ENCODE measurements at places on chromosomes 16 and 17.
A peak's percentile ranks its signal among the peaks of the same experiment; 100 is the strongest.

DNA sequence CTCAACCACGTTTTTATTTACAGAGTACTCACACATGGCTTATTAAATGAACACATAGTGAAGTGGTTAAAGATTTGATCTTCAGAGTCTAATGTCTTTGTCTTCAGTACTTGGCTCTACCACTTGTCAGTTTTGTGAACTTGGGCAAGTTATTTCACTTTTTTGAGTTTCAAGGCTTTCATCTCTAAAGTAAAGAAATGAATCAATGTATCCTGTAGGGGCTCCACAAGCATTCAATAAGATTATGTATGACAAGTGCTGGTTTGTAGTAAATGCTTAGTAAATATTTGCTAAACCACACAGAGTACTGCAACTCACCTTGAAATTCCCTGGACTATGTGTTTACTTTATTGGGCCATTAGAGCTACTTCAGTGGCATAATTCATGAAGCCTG, 446.0 kb upstream of the GOT2 start:
- DNase-seq = no peak

GRCh38 chr16:11966173-11966572, 1.2 kb downstream of the TNFRSF17 start:
- no peak for DNase-seq

GRCh38 chr16:77434530-77435271, at the start of gene ADAMTS18:
Gene ADAMTS18 (minus strand): TSS chr16:77435034. CDS start chr16:77434695, 339 bp downstream.
- DNase-seq = no peak

DNA sequence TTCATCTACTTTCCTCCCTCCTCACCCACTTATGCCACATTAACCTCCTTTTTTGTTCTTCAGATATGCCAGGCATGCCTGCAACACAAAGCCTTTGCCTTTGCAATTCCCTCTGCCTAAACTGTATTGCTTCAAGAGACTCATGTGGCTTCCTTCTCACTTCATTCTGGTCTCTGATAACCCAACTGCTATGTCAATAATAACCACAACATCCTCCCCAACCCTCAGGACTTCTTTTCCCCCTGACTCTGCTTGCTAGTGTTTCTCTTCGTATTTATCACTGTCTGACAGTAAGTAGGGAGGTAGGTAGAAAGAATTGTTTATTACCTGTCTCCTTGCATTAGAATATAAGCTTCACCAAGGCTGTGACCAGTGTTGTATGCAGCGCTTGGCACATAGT, 22.4 kb downstream of the RBL2 start:
- DNase-seq = no peak

GRCh38 chr16:57146735-57147134, 39.1 kb downstream of the PSME3IP1 start:
- no peak for DNase-seq

GRCh38 chr16:12092544-12092921, 116.0 kb downstream of the SNX29 start:
- DNase-seq = peak; percentile 84

DNA sequence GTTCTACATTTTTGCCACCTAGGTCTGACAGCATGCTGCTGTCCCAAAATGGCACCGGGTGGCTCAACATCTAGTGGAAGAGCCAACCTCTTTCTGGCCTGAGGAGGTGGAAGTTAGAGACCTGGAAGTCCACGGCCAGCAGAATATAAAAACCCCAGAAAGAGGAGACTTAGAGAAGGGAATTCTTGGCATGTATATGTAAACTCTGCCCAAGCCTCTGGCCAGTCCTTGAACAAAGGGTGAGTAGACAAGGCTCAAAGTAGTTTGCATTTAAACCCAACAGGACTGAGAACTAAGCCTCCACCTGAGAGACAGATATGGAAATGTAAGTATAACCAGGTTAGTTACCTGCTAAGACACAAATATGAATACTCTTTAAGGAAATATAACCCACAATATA, 210.3 kb downstream of the GRIN2A start:
- DNase-seq = no peak

DNA sequence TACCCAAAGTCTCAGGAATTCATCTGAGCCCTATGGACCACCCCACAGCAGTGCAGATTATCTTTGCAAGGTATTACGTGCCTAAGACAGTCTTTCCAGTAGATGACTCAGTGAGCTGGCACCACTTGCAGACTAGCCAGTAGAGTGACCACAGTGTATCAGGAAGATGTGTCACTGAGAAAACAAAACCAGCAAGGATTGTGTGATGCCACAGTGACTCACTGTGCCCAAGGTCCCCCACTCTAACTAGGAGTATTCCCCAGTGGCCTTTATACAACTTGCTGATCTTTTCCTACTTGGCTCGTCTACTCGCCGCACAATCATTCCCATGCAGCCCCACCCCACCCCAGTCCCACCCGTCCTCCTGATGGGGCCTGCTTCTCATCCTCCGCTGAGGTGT, 26.8 kb upstream of the PRKCA start:
- DNase-seq = peak; percentile 75

GRCh38 chr17:57823469-57824401, 26.1 kb downstream of the MRPS23 start:
- DNase-seq = no peak

DNA sequence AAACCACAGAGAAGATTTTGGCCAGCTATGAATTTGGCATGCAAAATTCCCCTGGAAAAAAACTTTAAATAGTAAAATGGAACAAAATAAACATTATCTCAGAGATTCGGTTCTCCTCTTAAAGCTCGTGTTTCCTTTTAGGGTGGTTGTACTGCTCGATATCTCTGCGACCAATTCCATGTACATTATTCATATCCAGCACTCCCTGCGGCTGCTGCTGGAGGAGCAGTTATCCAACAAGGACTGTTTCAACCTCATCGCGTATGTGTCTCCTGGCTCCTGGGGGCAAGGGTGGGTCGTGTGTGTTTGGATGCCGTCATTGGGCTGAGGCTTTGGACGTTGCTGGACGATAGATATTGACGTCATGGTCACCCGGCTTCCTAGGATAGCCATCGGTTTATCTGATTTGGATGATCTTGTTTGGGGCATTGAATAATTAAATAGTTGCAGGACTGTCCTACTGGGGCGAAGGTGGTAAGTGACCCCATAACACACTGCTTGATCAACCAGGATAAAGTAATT, 33.8 kb downstream of the VWA3A start:
- no peak for DNase-seq

DNA sequence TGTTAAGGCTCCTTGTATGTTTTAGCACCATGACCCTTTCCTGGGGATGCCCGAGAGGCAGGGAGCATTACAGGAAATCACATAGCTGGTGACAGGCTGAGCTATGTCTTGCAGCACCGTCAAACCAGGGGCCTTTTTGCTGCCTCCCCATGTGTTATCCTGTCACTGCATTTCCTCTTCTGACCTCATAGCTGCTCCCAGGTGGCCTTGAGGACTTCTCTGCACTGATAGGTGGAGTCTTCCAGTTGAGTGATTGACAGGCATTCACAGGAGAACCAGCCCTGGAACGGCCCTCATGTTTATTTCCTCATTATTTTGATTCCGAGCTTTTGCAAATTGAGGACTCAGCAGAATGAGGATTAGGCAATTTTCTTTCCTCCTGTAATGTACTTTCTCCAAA, 349.6 kb downstream of the HAPSTR1 start:
- DNase-seq = no peak

DNA sequence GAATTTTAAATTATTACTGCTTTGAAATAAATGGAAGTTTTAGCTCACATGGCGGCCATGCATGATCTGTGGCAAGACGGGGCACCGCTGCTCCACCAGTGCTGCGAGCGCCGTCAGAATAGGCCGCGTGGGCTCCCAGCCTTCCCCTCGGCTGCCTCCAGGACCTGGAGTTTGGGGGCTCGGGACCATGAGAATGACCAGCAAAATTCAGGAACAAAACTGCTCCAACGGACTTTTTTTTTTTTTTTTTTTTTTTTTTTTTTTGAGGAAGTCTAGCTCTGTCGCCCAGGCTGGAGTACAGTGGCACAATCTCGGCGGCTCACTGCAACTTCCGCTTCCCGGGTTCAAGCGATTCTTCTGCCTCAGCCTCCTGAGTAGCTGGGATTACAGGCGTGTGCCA, 38.3 kb upstream of the AKAP1 start:
- no peak for DNase-seq

DNA sequence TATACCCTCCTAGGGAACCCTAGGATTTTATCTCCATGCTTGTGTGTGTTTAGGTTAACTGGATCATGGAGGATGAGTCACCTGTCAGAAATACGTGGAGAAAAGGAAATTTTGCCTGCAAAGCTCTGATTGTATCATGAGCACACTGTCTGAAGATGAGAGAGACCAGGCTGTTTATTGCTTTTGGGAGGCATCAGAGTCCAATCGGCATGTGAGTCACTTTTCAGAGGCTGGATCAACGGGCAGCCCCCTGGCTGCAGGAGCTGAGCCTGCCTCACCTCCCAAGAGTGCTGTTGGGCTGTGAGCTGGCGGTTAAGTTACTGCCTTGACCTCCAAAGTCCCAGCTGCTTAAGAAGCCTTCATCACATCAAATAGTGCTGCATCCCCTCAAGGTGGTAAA, 41.5 kb upstream of the MED9 start:
- peak; percentile 81 for DNase-seq

- DNase-seq = no peak
Measured at GRCh38 chr16:23673971-23674614, 4.6 kb upstream of the PLK1 start.

DNA sequence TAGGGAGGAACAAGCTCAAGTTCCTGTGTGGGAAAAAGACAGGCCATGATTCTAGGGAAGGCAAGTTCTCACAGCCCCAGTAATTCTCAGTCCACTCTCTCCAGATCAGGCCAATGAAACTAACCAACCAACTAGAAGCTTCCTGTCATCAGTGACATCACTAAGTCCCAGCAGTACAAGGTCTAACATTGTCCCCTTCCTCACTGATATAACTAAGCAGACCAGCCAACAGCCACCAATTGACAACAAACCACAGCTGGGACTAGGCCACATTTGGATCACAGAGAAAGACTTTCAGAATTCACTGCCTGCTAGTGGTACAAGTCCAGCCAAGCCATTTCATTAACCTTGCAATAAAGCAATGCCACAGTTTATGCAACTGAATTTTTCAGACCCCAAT, 94.0 kb downstream of the CACNG1 start:
- no peak for DNase-seq

DNA sequence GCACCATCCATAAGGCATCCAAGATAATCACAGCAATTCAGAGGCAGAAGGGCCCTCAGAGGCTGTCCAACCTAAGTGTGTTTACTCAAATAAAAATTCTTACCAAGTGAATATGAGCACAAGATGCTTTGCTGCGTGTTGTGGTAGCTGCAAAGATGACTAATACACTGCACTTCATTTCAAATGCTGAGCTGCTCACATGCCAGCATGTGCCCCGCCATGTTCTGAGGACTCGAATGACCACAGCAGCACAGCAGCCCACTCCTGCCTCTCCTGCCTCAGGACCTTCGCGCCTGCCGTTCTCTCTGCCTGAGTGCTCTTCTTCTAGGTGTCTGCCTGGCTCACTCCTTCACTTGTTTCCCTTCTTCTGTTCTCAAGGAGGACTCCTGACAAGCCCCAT, 19.0 kb downstream of the PIK3R5 start:
- DNase-seq = no peak

DNA sequence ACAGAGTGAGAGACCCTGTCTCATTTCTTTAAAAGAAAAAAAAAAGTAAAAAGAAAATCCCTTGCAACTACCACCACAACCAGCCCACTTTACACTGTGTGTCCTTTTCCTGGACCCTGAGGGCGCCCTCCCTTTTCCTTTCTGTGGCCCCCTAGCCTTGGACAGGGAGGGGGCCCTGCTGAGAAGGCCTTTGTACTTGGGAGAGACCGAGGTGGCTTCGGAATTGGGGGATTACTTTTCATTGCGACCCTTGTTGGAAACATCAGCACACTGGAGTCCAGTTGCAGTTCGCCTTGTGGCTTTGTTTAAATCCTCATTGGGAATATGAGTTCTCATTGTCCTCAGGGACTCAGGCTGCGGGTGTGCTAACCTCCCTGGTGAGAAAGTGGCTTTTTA, 9.4 kb upstream of the DNASE1 start:
- no peak for DNase-seq

DNA sequence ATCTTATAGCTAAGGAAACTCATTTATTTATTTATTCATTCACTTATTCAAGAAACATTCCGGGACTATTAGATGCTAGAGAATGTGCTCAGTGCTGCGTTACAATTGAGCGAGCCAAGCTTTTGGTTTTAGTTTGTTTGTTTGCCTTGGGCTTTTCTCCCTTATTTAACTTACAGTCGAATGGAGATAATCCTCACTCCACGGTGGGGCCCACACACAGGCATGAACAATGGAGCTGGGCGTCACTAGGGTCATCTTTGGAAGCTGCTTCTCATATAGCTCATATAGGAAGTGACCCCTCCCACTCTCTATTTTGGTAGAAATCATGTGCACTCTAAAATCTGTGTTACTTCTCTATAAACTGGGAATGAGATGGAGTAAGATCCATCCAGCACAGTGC, 210.0 kb downstream of the TMEM114 start:
- DNase-seq = no peak

- peak; percentile 3 for DNase-seq
Measured at GRCh38 chr16:24070851-24071250, 185.3 kb upstream of the CACNG3 start.

GRCh38 chr16:67718668-67719047, 458 bp downstream of the GFOD2 start:
- DNase-seq = no peak

GRCh38 chr17:40448639-40449261, 5.5 kb downstream of the IGFBP4 start:
- no peak for DNase-seq

DNA sequence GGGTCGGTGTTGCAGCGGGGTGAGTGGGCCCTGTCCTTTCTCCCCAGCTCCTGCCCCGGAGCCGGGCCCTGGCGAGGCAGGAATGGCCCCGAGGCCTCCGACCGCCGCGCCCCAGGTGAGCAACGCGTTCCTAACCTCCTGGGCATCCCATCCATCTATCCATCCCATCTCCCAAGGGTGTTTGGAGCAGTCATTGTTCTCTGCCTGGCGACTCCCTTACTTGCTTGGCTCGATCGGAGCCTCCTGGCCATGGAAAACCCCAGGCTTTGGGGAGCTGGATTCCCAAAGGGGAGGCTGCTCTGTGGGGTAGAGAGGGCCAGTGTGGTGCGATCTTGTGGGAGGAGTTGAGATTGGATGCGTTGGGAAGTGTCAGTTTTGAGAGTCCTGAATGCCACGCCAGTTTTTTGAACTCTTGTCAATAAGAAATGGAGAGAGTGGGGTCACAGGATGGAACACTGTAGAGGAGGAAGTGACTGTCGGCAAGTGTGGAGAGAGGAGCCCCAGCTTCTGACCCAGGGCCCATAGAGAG, 684 bp downstream of the ZFP90 start:
- DNase-seq = no peak

GRCh38 chr17:17787568-17787967, 49.2 kb downstream of the SREBF1 start:
- DNase-seq = no peak

GRCh38 chr17:3157218-3157617, 29.9 kb upstream of the OR1G1 start:
- DNase-seq = no peak

DNA sequence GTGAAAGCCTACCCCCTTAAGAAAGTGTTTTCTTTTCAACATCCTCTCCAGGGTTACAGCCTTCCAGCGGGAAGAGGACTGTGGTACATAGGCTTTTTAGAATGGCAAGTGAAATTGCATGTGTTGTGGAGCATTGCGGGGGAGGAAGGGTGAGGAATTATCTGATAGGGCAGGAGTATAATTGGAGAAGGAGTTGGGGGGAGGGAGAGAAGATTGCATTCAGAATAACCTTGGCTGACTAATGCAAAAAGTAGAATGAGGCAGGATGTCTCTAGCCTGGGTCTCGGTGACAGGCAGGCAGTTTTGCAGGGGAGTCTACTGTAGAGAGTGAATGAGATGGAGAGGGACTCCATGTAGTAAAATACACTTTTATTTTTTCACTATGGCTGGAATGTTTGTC, 2.4 kb upstream of the CDH8 start:
- no peak for DNase-seq
